ENCODE measurements at places on chromosomes 7 and 10.

- no peak for DNase-seq
Observed at GRCh38 chr10:132679217-132679595, 106.7 kb downstream of the NKX6-2 start.

- no peak for DNase-seq
Observed at GRCh38 chr10:70699659-70700174, 27.4 kb downstream of the ADAMTS14 start.

DNA sequence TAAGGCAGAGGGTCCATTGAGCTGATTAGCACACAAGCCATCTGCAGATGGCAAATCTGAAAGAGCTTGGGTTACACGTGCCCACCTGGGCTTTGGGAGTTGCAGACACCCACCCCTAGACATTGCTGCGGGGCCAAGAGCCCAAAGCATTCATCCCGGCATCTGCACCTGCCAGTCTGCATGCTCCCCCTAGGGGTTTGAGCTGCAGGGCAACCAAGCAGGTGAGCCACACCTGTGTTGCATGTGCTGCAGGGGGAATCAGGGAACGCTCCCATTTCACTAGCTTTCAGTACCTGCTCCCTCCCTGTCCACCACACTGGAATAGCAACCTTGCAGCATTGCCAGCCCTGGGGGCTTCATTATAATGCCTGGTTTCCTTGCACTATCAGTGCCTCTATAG is 21.1 kb downstream of the C7orf33 start:
- DNase-seq = no peak

DNA sequence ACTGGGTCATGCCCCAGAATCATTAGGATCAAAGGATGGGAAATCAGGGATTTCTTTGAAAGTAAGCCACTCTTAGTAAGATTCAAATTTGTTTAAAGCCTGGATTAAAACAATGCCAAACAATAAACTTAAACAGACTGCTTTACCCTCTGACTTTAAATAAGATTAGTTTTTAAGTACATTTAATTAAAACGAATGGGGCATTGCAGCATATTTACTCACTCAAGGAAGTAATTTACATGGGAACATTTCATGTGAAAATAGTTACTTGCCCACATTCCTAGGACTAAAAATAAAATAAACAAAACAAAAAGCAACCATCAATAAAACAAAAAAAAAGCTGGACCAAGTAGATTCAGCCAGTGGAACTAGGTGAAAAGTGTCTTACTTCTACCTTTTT is 7.8 kb downstream of the ABLIM1 start:
- no peak for DNase-seq

- DNase-seq = peak; percentile 2
Observed at GRCh38 chr10:21173802-21174714, 276.9 kb upstream of the NEBL start.

GRCh38 chr10:78862328-78862640 is 206.5 kb upstream of the ZMIZ1 start:
- no peak for DNase-seq

Measured in stimulated activated CD8-positive, alpha-beta memory T cell treated with anti-CD3 and anti-CD28 coated beads, Interleukin-12 subunit alpha, Interleukin-12 subunit beta, amount 100 ng/mL, for 4 hours (primary cell).